ENCODE measurements at places on chromosomes 3 and 15.

DNA sequence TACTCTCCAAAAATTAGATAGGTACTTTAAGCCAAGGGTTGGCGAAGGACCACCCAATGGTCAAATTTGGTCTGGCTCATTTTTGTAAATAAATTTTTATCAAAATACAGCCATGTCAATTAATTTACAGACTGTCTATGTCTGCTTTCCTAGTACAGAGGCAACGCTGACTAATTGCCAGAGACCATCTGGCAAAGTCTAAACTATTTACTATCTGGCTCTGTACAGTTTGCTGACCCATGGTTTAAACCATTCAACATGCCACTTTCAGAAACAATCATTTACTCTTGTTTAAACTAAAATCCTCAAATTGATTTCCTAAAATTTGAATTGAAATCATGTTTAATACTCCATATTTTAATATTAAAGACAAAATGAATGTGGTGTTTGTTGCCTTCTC is 25.9 kb downstream of the CBLB start:
- DNase-seq, result no peak

DNA sequence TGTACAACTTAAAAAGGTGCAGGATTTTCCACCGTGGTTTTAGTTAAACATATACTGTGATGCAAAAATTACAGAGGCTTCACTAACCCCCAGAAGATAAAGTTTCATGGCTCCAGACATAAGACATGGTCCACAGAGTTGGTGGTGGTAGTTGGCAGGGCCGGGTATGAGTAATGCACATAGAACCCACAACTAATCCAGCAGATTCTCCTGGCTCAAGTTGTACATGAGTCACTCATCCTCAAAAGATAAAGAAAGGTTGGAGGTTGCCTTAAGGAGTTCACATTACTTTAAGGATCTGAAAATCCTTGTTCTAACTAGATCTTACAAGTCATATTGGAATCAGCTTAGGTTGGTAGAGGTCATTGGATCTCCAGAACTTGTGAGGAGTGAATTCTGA is 98.3 kb upstream of the ZBTB20 start:
- no peak for DNase-seq

- DNase-seq, result no peak
Observed at GRCh38 chr3:49871531-49872153, 1.9 kb upstream of the CAMKV start.

DNA sequence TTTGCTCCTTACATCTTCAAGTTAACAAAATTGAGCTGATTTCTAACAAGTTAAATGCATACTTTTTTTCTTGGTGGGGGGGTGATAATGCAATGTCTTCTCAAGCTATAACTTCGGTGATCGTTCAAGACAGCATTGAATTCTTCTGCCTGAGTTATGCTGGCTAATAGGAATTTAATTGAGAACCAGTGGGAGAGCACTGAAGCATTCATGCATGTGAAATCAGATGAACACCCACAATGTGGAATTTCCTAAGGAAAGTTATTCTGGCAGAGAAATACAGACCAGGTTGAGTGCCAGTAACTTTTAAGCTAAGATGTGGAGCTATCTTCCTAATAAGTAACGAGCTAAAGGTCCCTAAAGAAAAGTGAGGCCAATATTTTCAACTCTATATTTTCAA is 3.0 kb downstream of the SPATA16 start:
- DNase-seq, result no peak

- DNase-seq, result peak; percentile 92
Observed at GRCh38 chr3:50194128-50194902, 2.9 kb downstream of the GNAT1 start.

GRCh38 chr15:84643838-84644237 is 10.2 kb downstream of the WDR73 start:
- DNase-seq, result no peak

DNA sequence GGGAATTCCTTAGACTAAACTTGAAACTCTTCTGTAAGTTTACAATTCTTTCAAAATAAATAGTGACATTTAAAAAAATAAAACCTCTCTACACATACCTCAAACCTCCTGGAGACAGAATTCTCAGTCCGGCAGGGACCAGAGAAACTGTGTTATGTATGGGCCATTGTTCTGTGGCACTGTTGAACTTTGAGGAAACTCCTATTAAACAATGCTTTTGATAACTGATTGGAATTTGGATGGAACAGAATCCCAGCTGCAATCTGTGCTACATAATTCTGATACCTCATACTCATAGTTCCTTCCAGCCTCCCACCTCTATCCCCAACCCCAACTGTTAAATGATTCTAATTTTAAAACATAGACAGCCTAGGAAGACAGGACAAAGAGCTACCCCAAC is 85.0 kb downstream of the TM4SF4 start:
- no peak for DNase-seq
